NCI-H510A treated with DMSO at 0.1 percent for 48 hours (cell line): ENCODE measurements at places on chromosomes 4 and X.

GRCh38 chr4:84967243-84967690 lies 777 bp upstream of the WDFY3 start:
- no peak for DNase-seq

- no peak for DNase-seq
These were observed 452.9 kb upstream of the AGA start for GRCh38 chr4:177895136-177895535.

- DNase-seq, result peak; percentile 31
These were observed 82.1 kb downstream of the AREG start for GRCh38 chr4:74527049-74527448.

- DNase-seq, result no peak
These were observed 542.4 kb upstream of the DIPK2B start for GRCh38 chrX:45743081-45743533.

GRCh38 chr4:173005912-173006633 lies 162.5 kb upstream of the GALNT7 start:
- no peak for DNase-seq

GRCh38 chr4:121255986-121256750 lies 92.0 kb upstream of the TNIP3 start:
- DNase-seq, result no peak

- no peak for DNase-seq
These were observed 25.7 kb downstream of the PJA1 start for GRCh38 chrX:69139516-69139915.

GRCh38 chr4:99362768-99363167 lies 10.2 kb upstream of the ADH1C start:
- no peak for DNase-seq

DNA sequence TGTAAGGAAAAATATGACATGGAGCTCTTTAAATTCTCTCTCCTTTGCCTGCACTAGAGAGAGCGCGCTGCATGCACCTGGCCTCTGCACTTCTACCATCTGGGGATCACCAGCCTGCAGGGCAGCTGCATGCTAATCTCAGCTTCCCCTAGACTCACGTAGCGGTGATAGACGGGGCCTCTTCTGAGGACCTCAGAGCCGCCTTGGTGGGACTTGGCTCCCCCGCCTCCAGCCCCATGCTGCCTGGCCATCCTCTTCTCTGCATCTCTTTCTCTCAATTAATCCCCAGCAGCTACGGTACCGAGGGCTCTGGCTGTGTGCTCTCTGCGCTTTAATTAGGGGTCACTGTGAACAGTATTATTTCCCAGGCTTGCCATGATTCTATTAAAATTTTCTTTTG lies 52.8 kb upstream of the PSAPL1 start:
- peak; percentile 63 for DNase-seq

DNA sequence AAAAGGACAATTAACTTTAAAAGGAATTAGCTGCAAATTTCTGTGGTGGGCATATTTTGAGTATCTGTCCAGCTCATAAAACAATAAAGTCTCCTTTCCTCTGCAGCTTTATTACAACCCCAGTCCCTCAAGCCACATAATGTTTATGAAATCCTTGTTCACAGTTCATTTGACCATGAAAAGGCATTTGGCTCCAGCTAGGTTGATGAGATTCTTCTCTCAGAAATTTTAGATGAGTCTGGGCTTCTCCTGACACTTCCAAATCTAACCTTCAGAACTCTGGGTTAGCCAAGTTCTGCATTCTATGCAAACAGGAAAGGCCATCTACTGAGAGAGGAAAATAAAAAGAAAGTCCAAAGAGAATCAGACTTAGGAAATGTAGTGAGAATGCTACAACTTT lies 156.8 kb downstream of the GRXCR1 start:
- no peak for DNase-seq

- peak; percentile 2 for DNase-seq
These were observed 16.9 kb downstream of the GLRA2 start for GRCh38 chrX:14546190-14546589.

GRCh38 chrX:43655151-43656004 lies 721 bp upstream of the MAOA start:
- DNase-seq, result peak; percentile 11

GRCh38 chr4:16728111-16728510 lies 170.3 kb downstream of the LDB2 start:
- DNase-seq, result no peak

DNA sequence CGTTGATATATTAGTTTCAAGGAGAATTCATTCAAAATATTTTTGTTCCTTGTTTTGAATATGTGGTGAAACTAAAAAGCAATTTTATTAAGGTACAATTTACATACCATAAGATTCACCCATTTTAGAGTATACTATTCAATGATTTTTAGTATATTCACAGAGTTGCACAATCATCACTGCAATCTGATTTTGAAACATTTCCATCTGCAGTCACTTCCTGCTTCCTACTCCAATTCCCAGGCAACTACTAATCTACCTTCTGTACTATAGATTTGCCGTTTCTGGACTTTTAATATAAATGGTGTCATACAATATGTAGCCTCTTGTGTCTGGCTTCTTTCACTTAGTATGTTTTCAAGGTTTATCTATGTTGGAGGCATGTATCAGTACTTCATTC lies 71.3 kb downstream of the SLC9A7 start:
- DNase-seq, result no peak

GRCh38 chrX:35150642-35151239 lies 208.1 kb downstream of the FAM47B start:
- DNase-seq, result no peak

DNA sequence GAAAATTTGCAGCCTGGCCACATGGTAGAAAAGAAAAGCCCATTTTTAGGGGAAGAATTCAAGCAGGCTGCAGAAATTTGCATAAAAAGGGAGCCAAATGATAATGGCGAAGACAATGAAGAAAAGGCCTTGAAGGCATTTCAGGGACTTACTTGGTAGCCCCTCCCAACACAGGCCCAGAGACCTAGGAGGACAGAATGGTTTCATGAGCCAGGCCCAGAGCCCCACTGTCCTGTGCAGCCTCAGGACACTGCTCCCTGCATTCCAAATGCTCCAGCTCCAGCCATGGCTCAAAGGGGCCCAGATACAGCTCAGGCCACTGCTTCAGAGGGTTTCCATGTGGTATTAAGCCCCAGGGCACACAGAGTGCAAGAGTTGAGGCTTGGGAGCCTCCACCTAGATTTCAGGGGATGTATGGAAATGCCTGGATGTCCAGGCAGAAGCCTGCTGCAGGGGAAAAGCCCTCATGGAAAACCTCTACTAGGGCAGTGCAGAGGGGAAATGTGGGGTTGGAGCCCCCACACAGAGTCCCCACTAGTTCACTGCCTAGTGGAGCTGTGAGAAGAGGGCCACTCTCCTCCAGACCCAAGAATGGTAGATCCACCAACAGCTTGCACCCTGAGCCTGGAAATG lies 271.7 kb upstream of the KLF3 start:
- DNase-seq, result no peak

DNA sequence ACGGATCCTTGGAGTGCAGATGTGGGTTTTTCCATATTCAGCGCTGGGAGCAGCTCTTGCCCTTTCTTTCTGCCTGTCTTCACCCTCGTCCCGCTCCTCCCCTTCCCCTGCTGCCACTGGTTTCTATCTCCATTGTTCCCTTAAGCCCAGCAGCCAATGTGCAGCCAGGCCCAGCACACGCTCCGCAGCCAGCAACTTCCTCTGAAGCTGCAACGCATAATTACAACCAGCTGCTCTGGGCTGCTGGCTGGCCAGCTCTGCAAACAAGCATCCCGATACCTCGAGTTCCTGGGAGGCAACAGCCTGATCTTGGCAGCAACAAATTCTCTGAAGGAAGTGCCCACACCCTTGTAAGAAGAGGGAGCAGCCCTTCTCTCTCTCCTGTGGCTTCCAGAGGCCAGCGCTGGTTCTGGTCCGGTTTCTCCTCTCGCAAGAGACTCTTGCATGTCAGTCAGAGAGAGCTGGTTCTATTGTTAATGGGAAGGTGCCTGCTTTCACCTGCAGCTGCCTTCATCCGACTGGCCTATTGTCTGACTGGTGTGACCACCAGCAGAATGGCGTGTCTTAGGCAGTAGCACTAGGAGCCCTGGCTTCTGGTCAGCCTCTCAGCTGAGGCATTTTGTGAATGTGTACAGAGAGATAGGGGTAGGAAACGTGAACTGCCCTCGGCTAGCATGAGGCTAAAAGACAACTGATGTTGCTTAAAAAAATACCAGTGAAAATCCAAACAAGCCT lies 83.8 kb upstream of the MAML3 start:
- peak; percentile 77 for DNase-seq

GRCh38 chrX:72573158-72573511 lies 492 bp upstream of the HDAC8 start:
- peak; percentile 4 for DNase-seq

DNA sequence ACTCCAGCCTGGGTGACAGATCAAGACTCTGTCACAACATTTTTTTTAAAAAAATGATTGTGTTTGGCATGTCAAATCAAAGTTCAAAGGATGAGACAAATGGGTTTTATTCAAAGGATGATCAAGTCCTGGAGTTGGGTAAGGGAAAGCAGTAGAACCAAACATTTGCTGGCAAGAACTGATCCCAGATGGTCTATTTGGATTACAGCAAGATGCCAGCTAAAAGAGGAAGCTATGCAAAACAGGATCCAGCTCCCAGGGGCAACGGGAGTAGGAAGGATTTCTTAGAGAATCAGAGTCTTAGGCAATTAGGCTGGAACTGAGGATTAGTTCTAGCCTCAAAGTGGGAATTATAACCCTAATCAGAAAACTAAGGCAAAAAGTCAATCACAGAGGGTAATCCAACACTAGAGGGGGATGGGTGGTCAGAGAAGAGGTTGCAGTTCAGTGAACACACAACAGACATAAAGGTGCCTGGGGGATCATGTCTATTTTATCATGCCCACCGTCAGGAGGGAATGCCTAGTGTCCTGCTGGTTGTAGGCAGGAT lies 133.0 kb upstream of the PLS3 start:
- DNase-seq, result no peak

GRCh38 chr4:134174271-134174670 lies 27.3 kb downstream of the PABPC4L start:
- DNase-seq, result no peak

GRCh38 chrX:68451720-68452119 lies 18.4 kb upstream of the OPHN1 start:
- DNase-seq, result no peak

- DNase-seq, result no peak
These were observed 152.4 kb upstream of the SPIN4 start for GRCh38 chrX:63503541-63503940.

- DNase-seq, result no peak
These were observed 95.2 kb upstream of the LNX1 start for GRCh38 chr4:53686521-53686920.

DNA sequence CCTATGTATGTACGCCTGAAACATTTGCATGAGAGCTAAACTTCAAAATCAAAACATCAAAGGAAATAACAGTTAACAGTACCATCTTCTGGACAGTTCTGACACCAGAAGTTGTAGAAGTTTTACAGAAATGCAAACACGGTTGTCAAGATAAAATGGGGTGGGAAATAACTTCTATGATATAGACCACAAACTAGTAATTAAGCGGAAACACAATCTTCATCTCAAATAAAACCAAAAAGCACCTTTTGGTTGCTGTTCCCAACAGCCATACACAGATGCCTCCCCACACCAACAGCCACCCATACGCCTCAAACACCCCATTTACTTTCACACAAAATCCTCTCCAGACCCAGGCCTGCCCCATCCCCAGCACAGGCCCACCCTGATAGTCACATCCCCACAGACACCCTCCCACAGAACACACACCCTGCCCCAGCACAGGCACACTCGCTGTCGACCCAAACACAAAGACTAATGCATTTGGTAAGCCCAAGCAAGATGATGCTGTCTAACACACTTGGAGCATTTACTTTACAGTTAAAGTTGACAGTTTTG lies 64.3 kb downstream of the TAPT1 start:
- DNase-seq, result no peak

- no peak for DNase-seq
These were observed 101.5 kb upstream of the KLHL13 start for GRCh38 chrX:118218079-118218478.

DNA sequence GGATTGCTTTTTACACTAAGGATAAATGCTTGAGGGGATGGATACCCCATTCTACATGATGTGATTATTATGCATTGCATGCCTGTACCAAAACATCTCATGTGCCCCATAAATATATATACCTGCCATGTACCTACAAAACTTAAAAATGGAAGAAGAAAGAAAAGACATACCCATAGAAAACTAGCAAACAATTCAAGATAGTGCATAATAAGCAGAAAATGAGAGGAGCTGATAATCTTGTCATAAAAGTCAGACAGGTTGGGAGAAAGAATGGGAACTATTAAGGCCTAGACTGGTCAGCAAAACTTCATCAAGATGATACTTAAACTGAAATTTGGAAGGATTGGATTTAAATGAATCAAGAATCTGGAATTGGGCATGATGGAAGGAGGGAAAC lies 21.6 kb upstream of the MAGEB17 start:
- no peak for DNase-seq

GRCh38 chrX:43618366-43619205 lies 37.5 kb upstream of the MAOA start:
- no peak for DNase-seq

DNA sequence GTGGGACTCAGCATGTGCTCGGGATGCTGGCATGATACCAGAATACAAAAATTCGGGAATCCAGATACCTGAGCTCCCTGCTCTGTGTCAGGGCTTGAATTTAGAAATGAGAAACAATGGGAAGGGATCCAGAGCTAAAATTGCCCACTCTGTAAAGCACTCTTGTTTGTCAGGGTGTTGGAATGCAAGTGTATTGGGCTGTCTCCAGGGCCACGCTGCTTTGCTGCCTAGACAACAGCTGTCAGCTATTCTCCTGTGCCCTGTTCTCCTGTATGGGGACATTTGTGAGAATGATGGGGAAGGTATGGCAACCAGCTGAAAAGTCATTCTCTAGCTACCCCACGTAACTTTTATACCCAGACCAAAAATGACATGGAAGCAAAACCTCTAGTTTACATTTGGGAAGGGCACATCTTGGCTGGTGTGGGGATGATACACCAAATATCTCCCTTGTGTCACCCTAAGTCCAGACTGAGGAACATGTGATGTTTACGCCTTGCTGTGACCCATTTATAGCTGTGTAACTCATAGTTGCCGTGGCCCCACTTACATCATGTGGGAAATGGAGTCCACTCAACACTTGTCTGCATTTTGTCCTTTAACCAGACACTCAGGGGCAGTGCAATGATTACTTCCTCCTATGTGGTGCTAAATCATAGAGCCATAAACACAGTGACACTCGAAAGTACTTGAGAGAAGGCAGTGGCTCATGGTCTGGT lies 46.6 kb downstream of the SMPX start:
- no peak for DNase-seq

- no peak for DNase-seq
These were observed 38.2 kb downstream of the STARD8 start for GRCh38 chrX:68685685-68686084.

- DNase-seq, result no peak
These were observed 4.8 kb downstream of the MND1 start for GRCh38 chr4:153349206-153349805.

DNA sequence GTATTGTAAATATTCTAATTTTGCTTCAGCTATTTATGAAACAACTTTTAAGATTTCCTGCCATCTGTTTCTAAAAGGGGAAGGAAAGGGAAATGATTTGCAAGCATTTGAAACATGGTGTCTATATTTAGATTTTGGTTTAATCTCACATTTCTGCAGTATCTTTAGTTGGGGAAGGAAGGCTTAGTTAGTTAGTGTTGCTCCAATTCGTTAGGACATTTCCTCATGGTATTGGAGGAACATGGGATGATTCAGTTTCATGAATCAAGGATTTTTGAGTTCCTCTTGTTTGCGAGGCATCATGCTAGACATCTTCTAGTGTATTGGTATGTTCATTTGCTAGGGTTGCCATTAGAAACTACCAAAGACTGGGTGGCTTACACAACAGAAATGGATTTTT lies 20.5 kb upstream of the TMEM192 start:
- DNase-seq, result no peak
